ENCODE measurements at places on chromosomes 12 and 14.
A peak's percentile ranks its signal among the peaks of the same experiment; 100 is the strongest.

DNA sequence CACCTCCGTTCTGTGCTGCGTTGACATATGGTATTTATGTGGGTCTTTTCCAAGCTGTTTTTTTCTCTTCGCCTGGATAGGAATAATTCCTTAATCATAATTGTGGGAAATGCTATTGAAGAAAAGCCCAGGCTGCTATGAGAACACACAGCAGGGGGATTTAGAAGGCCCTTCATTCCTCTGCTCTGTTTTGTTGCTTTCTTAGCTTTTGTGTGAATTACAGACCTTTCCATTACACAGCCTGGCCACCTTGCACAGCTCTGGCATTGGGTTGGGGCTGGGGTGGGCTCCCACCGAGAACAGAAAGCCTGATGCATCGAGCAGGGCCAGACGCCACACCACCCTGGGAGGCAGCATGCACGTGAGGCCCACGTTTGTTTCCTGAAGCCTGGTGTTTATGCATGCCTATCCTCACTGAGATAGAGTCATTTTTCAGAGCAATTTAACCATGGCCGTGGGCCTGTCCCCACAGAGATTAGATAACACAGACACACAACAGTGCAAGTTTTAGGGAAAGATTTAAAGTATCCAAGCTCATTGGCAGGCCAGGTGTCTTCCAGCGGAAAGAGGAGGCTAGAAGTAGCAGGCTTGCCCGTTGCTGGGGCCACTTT lies 287.6 kb upstream of the PWP1 start:
- no peak for DNase-seq

DNA sequence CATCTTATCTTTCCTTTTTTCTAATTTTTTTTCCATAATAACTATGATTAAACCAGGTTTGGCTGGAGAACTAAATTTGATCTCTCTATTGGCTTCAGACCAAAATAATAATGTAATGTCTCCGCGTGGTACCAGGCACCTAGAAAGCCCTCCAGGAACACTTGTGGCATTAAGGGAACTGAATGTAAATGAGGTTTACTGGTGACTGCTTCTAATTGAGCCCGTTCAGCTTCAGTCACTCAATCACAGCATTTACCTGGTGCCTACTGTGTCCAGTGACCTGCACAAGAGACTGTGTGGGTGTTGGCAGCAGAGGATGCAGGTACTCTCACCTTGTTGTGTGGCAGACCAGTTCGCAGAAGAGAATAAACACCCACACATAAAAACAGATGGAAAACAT lies 302.5 kb downstream of the DPF3 start:
- no peak for DNase-seq

DNA sequence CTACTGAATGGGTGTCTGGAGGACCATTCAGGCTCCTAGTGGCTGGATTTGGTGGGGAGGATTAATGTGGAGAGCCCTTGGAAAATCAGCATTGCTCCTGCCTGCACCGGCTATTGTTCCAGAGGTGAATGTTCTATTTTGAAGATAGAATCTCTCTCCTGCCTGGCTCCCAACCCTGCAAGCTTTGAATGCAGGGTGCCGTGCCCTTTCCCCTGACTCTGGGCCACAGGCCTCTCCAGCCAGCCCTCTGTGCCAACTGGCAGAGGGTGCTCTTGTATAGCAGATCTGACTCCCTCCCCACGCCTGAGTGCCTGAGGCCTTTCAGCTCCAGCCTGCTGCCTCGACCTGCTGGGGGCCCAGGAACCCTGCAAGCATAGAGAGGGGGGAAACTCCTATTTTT lies 106.8 kb downstream of the TMEM260 start:
- DNase-seq, result peak; percentile 74

- no peak for DNase-seq
These were observed 20.8 kb downstream of the SLC8B1 start for GRCh38 chr12:113314121-113314529.

GRCh38 chr12:80445083-80445793 lies 1.2 kb downstream of the PTPRQ start:
- DNase-seq, result no peak

DNA sequence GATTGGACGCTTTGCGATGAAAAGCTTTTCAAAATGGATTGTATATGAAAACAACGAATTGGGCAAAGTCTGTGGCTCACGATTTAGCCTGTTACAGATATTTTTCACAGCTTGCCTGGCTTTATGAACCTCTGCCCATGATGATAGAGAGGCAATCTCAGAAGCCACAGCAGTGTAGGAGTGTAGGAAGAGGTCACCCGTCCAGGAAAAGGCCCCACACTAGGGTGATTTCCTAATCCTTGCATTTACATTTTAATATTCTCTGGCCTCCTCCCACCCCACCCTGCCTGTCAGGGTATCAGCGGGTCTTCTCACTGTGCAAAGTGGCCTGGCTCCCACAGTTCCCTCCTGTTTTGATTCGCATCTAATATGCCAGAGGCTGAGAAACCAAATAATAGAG lies 81.8 kb upstream of the FOXN3 start:
- no peak for DNase-seq

DNA sequence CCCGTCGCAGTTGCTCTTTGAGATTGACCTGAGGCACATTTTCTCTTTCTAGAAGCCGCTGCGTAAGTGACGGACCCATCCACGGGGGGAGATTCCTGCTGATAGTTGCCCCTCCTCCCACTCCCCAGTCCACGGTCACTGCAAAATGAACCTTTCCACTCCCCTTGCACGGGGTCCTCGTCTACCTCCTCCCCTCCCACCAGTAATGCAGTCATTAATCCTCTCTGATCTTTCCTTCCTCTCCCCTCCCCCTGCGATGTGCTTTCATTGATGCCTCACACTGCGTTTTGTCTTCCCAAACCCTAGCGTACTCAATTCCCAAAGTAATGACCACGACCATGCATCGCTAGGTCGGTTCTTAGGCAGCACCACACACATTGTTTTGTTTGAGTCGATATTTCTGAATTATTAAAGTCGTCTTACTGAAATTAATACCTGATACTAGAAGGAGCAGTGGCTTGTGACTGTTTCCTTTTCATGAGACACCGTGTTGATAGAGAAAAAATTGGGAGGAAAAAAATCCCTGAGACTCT lies 857 bp downstream of the ETNK1 start:
- DNase-seq, result peak; percentile 88

- DNase-seq, result no peak
These were observed 19.9 kb downstream of the CLEC6A start for GRCh38 chr12:8475508-8476203.

DNA sequence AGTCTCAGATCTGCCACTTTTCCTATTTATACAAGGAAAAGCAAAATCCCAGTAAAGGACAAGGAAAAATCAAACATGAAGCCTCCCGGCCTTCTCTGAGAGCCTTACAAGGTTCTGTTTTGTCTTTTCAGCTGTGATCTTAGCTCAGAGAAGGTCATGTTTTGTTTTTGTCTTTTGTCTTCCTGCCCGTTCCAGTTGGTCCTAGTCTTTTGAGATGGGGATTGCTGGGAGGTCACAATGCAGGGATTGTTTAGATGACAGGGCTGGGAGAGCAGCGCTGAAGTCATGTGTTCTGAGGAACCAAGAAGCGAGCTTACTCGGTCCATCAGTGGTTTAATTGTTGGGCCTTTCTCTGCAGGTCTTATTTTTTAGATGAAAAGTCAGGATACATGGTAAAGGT lies 6.0 kb downstream of the PLEKHH1 start:
- DNase-seq, result no peak

GRCh38 chr14:70023871-70024270 lies 144.7 kb downstream of the SMOC1 start:
- DNase-seq, result no peak

- no peak for DNase-seq
These were observed 154.0 kb upstream of the SSTR1 start for GRCh38 chr14:38053666-38054065.

GRCh38 chr14:83827383-83827782 lies 1702.6 kb upstream of the FLRT2 start:
- DNase-seq, result no peak

- no peak for DNase-seq
These were observed 38.5 kb upstream of the KCNK13 start for GRCh38 chr14:90023176-90023896.

- DNase-seq, result no peak
These were observed 65.6 kb downstream of the SYNE2 start for GRCh38 chr14:63918411-63918810.

- no peak for DNase-seq
These were observed 436.9 kb downstream of the RMST start for GRCh38 chr12:97899529-97899928.

- DNase-seq, result peak; percentile 32
These were observed 95.4 kb downstream of the NKX2-1 start for GRCh38 chr14:36424478-36425102.

DNA sequence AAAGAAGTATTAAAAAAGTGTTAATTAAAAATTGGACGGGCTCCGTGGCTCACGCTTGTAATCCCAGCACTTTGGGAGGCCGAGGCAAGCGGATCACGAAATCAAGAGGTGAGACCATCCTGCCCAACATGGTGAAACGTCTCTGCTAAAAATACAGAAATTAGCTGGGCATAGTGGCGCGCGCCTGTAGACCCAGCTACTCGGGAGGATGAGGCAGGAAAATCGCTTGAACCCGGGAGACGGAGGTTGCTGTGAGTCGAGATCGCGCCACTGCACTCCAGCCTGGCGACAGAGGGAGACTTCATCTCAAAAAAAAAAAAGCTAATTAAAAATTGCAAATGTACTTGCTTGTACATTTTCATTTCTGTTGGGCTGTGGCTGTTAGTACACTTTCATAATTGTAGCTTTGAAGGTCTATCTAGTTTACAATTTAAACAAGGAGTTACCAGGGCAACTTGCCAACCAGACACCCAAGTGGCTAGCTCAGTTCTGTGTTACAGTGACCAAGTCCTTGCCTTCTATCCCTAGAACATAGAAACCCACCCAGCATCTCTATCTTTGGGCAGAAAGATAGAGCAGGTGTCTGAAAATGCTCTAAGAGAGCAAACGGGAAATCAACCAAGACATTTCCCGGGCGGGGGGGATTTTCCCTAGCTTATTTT lies 1.2 kb downstream of the COA8 start:
- peak; percentile 30 for DNase-seq

GRCh38 chr14:100305324-100306100 lies 732 bp downstream of the SLC25A29 start:
- DNase-seq, result peak; percentile 67

DNA sequence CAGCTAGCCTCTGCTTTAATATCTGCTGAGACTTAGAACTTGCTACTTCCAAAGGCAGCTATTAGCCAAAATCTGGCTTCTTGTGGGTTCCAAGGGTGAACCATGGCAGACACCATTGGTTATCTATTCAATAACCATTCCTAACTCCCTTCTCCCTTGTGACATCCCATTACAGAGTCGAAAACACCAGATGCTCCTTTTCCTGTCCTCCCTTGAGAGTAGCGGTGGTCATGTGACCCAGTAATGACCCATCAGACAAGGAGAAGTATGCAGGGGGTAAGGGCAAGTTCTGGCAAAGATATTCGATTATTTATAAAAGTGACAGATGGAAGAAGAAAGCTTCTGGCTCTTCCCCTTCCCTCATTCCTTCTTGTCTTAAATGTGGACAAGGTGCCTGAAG lies 20.1 kb downstream of the TGFB3 start:
- DNase-seq, result no peak

DNA sequence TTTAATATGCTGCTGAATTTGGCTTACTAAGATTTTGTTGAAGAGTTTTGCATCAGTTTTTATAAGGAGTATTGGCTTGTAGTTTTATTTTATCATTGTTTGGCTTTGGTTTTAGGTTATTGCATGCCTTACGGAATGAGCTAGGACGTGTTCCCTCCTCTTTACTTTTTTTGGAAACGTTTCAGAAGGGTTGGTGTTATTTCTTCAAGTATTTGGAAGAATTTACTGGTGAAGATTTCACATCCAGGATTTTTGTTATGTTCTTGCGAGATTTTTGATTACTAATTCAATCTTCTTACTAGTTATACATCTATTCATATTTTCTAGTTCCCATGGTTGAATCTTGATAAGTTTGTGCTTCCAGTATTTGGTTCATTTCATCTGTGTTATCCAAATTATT lies 823.2 kb downstream of the SLC6A15 start:
- DNase-seq, result no peak

GRCh38 chr12:120121766-120122293 lies 5.3 kb upstream of the RAB35 start:
- DNase-seq, result peak; percentile 65

GRCh38 chr12:25529738-25530137 lies 23.3 kb downstream of the LMNTD1 start:
- no peak for DNase-seq

DNA sequence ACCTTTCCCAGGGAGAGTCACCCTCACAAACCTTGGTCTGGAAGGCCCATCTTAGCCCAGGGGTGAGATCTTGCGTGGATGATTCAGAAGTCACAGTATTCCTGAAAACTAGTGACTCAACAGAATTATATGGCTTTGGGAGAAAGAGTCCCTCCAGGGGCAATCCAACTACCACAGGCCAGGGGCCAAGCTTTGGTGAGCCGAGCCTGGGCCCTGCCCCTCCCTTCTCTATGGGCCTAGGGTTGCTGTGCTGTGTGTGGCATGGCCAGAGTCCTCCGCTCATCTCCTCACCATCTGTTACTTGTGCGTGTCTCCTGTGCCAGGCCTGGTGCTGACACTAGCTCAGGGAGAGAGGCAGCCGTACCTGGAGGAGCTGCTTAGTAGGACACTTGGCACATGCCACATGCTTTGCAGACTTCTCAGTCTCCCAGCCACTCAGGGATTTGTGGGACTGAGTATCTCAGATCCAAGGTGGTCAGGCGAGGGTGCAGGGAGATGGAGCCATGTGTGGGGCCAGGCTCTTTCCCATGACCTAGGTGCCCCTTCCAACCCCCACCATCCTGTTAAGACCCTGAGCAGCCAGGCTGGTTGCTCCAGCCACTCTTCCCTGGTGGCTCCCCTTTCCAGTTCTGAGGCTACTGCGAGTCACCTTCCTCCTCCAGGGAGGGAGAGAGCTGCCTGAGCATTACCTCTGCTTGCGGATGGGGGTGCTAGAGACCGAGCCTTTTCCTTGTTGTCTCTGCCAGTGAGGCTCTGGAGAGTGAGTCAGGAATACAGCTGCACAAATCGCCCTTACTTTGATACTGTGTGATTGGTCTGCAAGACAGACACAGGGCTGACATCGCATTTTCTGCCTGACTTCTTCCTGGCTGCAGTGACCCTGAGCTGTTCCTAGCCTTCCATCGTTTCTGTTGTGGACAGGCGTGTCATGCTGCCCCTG lies 94.1 kb downstream of the SLC25A47 start:
- peak; percentile 73 for DNase-seq

DNA sequence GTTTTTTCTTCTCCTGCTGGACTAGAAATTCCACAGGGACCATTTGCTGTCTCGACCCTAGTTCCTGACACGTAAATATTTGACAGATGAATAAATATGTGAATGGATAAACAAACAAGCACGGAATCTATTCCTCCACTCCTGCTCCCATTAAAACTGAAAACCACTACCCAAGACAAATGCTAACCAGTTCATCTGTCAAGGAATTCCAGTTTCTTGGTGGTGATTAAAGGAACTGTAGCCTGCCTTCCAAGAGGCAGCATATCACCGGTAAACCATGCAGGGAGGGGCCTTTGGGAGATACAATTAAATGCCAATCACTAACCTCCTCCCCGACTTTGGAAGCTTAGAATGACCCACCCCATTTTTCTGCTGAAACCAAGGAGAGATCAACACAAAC lies 95.4 kb downstream of the TTC7B start:
- no peak for DNase-seq

GRCh38 chr12:23887055-23887835 lies 62.2 kb downstream of the SOX5 start:
- DNase-seq, result peak; percentile 58
